ENCODE measurements at places on chromosomes 7 and 10.

- DNase-seq: no peak
Observed at GRCh38 chr10:33290321-33291052, 44.0 kb downstream of the NRP1 start.

GRCh38 chr10:43292755-43293676 is 26.2 kb upstream of the RASGEF1A start:
- DNase-seq: no peak

DNA sequence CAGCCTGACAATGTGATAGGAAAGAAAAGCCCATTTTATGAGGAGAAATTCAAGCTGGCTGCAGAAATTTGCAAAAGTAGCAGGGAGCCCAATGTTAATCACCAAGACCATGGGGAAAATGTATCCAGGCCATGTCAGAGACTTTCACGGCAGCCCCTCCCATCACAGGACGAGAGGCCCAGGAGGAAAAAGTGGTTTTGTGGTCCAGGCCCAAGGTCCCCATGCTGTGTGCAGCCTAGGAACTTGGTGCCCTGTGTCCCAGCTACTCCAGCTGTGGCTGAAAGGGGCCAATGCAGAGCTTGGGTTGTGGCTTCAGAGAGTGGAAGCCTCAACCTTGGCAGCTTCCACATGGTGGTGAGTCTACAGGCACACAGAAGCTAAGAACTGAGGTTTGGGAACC is 12.7 kb downstream of the COA1 start:
- no peak for DNase-seq

GRCh38 chr10:49446031-49446430 is 50.1 kb upstream of the DRGX start:
- no peak for DNase-seq

- no peak for DNase-seq
Observed at GRCh38 chr7:108659261-108659660, 89.6 kb downstream of the DNAJB9 start.

DNA sequence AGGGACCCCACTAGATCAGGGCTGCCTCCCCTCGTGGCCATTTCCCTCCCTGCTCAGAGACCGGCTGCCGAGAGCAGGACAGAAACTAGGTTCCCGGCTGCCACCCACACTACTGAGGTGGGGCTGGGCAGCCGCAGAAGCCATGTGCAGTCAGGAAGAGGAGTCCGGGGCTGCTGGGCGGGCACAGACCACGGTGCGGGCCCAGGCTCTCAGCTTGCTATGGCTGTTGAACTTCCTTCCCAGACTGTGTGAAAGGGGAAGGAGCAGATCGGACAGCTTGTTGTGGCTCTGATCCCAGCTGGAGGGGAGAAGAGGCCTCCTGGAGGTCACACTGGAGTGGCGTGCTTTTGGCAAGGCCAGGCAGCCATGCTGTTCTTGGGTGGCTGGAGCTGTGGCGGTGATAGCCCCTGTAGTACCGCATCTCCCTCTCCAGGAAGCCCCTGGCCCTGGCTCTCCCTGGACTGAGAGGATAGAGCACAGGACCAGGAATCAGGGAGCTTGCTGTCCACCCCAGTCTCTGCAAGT is 56.8 kb downstream of the HK1 start:
- no peak for DNase-seq

DNA sequence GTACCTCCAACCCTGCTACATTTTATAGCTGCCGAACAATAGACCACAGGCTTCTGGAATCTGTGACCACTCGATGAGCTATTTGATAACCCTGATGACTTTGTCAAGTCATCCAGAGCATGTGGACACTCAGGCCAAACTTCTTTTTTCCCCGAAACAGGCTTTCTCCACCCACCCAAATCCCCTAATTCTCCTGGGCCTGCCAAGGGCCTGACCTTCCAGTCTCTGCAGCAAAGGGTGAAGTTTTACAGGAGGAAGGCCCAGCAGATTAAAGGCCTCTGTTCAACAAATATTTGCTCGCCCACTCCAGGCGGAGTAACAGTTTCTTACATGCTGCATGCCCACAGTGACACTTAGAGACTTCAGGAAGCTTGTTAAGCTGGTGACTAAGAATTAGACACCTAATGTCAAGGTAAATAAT is 2.0 kb downstream of the JCAD start:
- no peak for DNase-seq

GRCh38 chr7:85074-85882 is 107.1 kb upstream of the FAM20C start:
- no peak for DNase-seq

DNA sequence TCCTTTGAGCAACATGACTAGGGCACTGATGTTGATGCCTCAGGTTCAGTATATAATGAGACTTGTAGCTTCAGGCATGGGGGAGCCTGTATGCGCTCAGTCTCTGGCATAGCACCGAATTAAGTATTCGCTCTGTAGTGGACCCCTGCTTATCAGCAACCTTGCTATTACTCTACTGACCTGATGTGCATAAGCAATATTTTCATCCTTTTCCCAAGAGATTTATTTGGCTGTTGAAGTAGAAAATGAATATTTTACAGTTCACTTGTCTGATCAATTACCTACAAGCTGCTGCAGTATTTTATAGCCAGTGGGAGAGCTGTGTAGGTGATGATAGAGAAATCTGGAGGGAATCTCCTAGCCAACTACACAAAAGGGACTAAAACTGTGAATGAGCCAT is 781.6 kb upstream of the PHF14 start:
- no peak for DNase-seq

All from esophagus squamous epithelium (tissue), 5 donors.